ENCODE measurements at places on chromosomes 3 and 15.
A peak's percentile ranks its signal among the peaks of the same experiment; 100 is the strongest.

DNA sequence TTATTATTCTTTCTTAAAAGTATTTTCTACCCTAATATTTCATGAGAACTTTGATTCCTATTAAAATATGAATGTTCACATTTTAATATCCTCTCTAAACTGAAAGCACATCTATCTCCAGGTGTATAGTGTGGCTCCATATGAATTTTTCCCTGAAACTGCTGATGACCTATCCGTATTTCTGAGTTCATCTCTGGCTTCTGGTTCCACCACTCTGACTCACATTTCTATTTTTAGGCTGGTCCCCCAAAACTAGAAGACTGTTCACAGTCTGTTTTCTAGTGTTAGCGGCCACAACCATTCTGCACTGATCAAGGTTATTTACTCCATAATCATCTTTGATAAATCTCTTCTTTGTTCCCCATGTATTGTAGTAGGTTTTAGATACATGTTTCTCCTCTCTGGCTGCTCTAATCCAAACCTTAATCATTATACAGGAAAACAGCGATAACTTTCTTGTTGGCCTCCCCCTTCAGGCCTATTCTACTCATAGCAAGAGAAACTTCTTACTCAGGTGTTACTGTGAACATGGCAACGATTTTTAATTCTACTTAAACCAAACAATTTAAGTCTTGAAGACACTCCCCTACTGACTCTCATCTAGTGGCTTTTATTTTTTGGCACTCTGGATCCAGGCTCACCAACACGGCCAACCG is 12.8 kb downstream of the ADPGK start:
- peak; percentile 18 for DNase-seq

GRCh38 chr3:57434041-57434440 is 110.1 kb downstream of the DNAH12 start:
- DNase-seq: no peak

- no peak for DNase-seq
Observed at GRCh38 chr3:184687363-184688015, 24.4 kb downstream of the MAGEF1 start.

- DNase-seq: no peak
Observed at GRCh38 chr3:109772520-109772919, 435.2 kb upstream of the DPPA4 start.

- no peak for DNase-seq
Observed at GRCh38 chr3:18049096-18049495, 306.7 kb upstream of the TBC1D5 start.
